ENCODE measurements at places on chromosomes 13 and 19.

GRCh38 chr19:47381653-47382279 lies 32.7 kb downstream of the DHX34 start:
- DNase-seq = peak; percentile 30

- DNase-seq = no peak
These were observed 8.0 kb upstream of the ZNF358 start for GRCh38 chr19:7507884-7508283.

DNA sequence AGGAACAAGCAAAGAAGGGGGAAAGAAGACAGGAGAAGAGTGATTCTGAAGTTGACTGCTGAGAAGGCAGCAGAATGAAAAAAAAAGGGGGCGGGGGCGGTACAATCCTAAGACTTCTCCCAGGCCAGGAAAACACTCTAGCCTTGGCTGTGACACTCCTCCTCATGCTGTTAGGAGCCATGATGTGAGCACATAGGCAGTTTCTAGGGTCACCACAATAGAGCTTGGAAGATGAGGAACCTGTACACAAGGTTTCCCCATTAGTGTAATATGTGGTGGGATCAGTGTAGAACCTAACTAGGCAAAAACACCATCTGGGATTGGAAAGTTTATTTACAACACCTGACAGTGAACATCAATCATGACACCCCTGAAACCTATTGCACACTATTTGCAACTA lies 86.9 kb downstream of the FOXO1 start:
- no peak for DNase-seq

- no peak for DNase-seq
These were observed 2.5 kb downstream of the NFIC start for GRCh38 chr19:3368848-3369336.

GRCh38 chr13:98299235-98299965 lies 122.3 kb upstream of the RNF113B start:
- no peak for DNase-seq

GRCh38 chr13:78598966-78599644 lies 4.2 kb downstream of the POU4F1 start:
- no peak for DNase-seq

DNA sequence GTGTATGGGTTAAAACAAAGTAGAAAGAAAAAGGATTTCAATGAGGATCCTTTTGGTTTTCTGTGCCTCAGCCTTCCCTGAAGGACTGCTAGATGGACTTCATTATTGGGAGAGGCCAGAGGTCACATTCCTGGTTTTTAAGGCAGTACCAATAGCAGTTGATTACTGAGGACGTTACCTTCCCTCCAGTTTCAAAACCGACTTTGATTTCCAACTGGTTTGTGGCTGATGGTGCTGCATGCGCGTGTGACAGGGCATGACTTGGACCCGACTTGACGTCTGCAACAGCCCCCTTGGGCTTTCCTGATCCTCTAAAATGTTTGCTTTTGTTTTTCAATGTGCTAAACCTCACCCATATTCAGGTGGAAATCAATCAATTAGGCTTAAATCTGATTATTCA lies 314.3 kb upstream of the ARGLU1 start:
- DNase-seq = no peak

GRCh38 chr19:47215581-47215980 lies 15.4 kb downstream of the BBC3 start:
- no peak for DNase-seq

DNA sequence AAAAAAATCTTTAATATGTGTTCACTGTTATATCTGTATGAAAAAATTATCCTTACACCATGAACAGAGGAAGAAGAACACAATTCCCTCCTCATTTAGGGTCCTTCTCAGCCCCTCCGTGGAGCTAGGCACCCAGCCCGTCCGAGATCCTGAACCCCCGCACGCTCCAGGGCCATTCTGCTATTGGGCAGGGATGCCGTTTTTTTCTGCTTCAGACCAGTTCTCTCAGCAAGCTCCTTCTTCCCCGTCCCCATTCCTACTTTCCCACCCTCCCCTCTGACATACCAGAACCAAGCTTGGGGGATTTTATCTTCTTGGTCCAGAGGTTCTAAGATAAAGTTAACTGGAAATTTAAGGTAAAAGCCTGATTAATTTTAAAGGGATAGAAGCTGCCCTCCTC lies 36.2 kb downstream of the ATP12A start:
- no peak for DNase-seq

GRCh38 chr13:26861941-26862340 lies 101.4 kb upstream of the GPR12 start:
- no peak for DNase-seq

DNA sequence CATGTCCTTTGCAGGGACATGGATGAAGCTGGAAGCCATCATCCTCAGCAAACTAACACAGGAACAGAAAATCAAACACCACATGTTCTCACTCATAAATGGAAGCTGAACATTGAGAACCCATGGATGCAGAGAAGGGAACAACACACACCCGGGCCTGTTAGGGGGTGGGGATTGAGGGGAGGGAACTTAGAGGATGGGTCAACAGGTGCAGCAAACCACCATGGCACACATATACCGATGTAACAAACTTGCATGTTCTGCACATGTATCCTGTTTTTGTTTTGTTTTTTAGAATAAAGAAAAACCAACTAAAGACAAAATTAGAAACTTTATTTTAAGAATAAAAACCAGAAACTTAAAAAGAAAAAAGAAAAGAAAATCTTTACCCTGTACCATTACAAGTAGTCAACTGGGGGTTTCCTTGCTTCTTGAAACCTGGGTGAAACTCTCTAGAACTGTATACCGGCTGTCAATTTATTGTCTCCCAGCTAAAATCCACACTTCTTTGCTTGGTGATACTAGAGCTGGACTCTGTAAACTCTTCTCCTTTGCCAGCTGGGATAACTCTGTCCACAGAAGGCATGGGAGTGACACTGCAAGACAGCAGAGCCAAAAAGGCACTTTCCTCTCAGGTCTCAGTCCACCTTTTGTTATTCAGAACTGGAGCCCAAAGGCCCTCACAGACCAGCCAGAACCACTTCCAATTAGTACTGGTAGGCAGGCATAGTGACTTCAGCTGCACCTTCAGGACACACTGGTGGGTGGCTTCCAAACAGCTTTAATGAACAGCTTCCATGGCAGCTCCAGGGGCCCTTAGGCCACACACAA lies 9.0 kb downstream of the MICU2 start:
- DNase-seq = no peak

- no peak for DNase-seq
These were observed 2.8 kb downstream of the ERVV-2 start for GRCh38 chr19:53047379-53047778.

DNA sequence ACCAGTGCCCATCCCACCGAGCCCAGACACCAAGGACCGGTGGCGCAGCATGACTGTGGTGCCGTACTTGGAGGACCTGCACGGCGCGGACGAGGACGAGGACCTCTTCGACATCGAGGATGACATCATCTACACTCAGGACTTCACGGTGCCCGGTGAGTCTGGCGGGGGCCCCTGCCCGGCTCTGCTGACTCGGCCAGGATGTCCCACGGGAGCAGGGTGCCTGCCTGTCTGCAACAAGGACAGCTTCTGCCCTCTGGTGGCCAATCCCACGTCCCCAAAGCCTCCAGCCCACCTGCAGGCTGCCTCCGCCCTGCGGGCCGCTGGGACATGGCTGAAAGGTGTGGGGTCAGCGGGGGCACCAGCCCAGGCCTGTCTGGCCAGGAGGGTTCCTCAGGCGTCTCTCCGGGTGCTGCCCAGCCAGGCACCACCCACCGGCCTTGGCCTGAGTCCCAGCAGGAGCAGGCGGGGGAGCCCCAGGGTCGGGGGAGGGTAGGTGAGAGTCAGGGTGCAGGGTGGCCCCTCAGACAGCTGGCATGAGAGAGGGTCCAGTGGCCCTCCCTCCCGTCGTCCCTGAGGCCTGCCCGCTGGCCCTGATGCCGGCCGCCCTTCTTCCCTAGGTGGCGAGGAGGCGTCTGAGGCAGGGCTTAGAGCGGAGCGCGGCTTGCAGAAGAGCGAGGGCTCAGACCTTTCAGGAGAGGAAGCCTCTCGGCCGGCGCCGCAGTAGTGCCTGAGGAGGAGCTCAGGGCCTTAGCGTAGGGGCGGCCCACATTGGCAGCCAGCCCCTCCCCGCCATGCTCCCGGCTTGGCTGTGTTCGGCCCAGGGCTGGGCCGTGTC lies 14.6 kb downstream of the CBARP start:
- peak; percentile 41 for DNase-seq

DNA sequence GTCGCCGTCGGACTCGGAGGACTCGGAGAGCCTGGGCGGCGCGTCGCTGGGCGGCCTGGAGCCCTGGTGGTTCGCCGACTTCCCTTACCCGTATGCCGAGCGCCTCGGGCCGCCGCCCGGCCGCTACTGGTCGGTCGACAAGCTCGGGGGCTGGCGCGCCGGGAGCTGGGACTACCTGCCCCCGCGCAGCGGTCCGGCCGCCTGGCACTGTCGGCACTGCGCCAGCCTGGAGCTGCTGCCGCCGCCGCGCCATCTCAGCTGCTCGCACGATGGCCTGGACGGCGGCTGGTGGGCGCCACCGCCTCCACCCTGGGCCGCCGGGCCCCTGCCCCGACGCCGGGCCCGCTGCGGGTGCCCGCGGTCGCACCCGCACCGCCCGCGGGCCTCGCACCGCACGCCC lies 2.5 kb upstream of the GRWD1 start:
- DNase-seq = no peak

DNA sequence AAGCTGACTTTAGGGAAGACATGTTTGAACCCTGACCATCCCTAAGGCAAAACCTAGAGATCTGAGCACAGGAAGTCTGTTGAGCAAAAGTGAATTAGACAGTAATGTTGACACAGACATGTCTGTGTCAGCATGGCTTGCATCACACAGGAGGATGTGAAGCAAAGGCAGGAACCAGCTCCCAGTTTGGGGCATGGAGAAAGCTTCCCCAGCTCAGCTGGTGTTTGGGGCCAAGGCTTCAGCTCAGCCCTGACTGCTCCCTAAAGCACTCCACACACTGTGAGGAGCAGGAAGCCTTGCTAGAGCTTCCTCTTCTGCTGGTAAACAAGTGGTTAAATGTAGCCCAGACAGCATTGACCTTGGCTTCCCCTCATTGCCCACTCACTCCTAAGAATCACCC lies 153.8 kb upstream of the UBL3 start:
- no peak for DNase-seq

DNA sequence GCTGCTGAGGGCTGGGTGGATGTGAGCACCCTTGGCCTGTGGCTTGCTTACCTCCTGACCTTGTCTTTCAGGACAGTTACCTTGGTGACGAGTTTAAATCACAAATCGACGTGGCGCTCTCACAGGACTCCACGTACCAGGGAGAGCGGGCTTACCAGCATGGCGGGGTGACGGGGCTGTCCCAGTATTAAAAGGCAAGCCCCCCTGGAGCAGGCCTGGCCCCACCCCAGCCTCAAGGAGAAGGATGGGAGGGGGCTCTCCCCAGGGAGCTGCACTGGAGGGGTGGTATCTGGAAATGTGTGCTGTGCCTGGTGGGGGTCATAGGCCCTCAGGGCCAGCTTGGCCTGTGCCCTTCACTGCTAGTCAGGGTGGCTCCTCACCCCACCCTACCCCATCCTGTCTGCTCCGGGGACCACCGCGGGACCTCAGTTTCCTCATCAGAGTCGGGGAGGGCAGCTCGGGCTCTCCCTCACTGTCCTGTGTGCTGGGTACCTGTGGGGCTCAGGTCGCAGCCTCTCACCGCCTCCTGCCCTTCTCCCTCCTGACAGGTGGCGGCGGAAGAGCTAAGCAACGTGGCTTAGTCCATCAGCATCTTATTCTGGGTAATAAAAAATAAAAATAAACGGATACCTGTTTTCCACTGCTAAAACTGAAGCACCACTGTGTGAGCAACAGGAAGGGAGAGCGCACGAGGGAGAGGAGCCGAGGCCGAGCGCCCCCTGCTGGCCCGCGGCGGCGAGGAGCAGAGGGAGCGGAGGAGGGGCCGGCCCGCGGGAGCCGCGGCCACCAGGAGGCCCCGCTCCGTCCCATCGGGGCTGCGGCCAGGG lies 29.8 kb downstream of the CERS1 start:
- DNase-seq = peak; percentile 57

GRCh38 chr19:8393192-8393870 lies 3.2 kb downstream of the RAB11B start:
- DNase-seq = no peak

DNA sequence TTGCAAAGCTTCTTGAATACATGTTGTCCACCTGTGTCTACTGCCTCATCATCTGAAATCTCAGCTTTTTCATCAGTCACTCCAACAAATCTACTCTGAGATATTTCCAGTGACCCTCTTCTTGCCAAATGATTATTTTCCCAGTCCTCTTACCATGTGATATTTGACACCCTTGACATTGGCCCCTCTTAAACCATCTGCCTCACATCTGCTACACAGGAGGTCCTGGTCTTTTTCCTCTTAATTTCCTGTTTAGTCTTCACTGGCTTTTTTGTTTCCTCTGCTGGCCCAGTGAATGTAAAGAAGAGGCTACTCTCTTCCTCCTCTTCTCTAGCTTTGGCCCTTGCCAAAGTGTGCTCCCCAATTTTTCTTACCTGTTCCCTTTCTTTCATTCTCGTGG lies 218.7 kb downstream of the DNAJC15 start:
- DNase-seq = no peak

DNA sequence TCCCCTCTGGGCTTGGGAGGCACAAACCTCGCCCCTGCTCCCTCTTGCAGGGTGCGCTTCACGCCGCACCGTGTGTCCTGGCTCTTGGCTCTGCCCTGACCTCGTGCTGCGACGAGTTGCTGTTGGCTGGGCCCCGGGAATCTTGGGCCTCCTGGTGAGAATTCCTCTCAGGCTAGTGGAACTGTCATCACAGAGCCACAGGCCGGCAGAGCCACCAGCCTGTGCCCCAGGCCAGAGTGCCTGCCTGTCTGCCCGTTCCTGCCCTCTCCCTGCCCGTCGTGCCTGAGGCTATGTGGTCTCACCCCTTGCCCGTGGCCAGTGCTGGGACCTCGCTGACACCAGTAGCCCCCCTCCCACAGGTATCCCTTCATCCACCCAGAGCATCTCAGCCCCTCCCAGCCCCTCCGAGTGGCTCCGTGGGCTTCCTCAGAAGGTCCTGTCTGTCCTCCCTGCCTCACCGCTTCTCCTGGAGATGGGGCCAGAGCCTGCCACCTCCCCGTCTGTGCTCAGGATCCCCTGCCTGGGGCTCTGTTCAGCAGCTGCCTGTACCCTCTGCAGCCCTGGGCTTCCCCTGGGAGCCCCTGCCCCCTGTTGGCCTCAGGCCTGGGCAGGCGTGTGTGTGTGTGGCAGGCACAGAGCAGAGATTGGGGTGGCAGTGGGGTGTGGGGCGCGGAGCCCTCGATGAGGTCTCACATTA lies 13.3 kb downstream of the NDUFB7 start:
- no peak for DNase-seq

GRCh38 chr19:33374236-33374714 lies 766 bp downstream of the CEBPG start:
- DNase-seq = peak; percentile 55

GRCh38 chr13:110471156-110471832 lies 90.2 kb downstream of the RAB20 start:
- DNase-seq = no peak

Measured in activated CD4-positive, alpha-beta T cell treated with anti-CD3 and anti-CD28 coated beads, Interleukin-2, amount 10 ng/mL, durations not matched to agents 7 days and 5 days (primary cell).